IPS DF 6.9 (cell line): ENCODE measurements at places on chromosomes 11 and 22.

DNA sequence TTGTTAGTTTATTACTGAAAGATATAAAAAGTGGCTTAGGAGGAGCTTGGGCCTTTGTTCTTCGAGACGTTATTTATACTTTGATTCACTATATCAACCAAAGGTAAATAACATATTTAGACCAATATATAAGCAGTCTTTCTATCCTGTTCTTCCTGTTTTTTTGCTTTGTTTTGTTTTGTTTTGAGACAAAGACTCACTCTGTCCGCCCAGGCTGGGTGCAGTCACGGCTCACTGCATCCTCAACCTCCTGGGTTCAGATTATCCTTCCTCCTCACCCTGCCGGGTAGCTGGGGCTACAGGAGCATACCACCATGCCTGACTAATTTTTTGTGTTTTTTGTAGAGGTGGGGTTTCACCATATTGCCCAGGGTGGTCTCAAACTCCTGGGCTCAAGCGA, 66.8 kb downstream of the ATM start:
- DNase-seq: no peak
- H3K27me3 ChIP-seq: no peaks in the 10 kb centered on the region
- H3K4me3 ChIP-seq: no peak overlapping the region
- no peak overlapping the region for H3K27ac ChIP-seq
- H3K4me1 ChIP-seq: no peaks in the 10 kb centered on the region

DNA sequence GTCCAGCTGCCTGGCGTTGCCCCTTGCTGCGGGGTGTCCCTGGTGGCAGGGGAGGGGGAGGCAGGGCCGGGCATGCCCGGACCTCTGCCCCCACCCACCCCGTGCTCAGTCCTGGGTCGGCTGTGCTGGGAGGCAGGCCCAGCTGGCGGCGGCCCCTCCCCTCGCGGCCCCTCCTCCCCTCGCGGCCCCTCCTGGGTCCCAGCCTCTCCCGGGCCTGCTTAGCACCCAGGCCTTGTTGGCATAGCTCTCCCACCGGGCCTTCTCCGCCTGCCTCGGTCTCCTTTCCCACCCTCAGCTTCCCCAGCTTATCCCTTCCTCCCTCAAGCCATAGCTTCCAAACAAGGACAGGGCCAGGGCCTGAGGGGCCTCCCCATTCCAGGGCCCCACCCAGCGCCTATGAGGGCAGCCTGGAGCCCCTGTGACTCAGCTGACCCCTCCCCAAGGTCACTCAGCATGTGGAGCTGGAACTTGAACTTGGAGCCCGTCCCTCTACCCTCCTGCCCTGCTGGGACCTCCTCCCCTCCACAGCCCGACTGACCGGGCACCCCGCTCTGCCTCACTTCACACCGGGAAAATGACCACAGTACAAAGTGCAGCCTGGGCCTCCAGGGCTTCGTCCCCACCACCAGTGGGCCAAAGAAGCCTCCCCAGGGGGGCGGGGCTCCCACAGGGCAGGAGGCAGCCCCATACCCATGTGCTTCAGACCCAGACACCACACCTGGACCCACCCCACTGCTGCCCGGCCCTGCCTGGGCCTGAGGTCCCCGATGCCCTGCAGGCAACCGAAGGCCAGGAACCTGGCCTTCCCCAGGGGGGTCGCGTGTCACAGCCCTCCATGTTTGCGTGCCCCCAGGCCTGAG, 1.2 kb downstream of the EPS8L2 start:
- peak overlapping the region; percentile 38 for H3K4me3 ChIP-seq
- no peaks in the 10 kb centered on the region for H3K27me3 ChIP-seq
- no peak overlapping the region for H3K27ac ChIP-seq
- no peaks in the 10 kb centered on the region; the same call in 1 of the 2 replicates for H3K36me3 ChIP-seq

GRCh38 chr11:133064152-133064877, 468.0 kb downstream of the OPCML start:
- H3K4me3 ChIP-seq: peak overlapping the region; percentile 46; the same call in 1 of the 2 replicates
- no peaks in the 10 kb centered on the region for H3K27me3 ChIP-seq
- H3K36me3 ChIP-seq: no peaks in the 10 kb centered on the region
- no peak overlapping the region for H3K27ac ChIP-seq

GRCh38 chr22:32574958-32575910, 100.6 kb downstream of the FBXO7 start:
- no peaks in the 10 kb centered on the region for H3K27me3 ChIP-seq
- H3K36me3 ChIP-seq: no peaks in the 10 kb centered on the region
- no peak overlapping the region for H3K27ac ChIP-seq
- H3K4me1 ChIP-seq: no peaks in the 10 kb centered on the region; the same call in 1 of the 2 replicates
- no peak overlapping the region for H3K4me3 ChIP-seq

- H3K4me3 ChIP-seq: no peak overlapping the region
- DNase-seq: no peak
- no peaks in the 10 kb centered on the region for H3K27me3 ChIP-seq
- H3K36me3 ChIP-seq: peaks cover 8% of the 10 kb centered on the region; the same call in 1 of the 2 replicates
- H3K4me1 ChIP-seq: peaks cover 1% of the 10 kb centered on the region; the same call in 1 of the 2 replicates
These were observed 80.8 kb downstream of the PIWIL4 start for GRCh38 chr11:94647926-94648325.

- DNase-seq: no peak
- H3K4me3 ChIP-seq: no peak overlapping the region
- H3K27ac ChIP-seq: no peak overlapping the region
- H3K4me1 ChIP-seq: no peaks in the 10 kb centered on the region
- H3K36me3 ChIP-seq: no peaks in the 10 kb centered on the region
These were observed 56.6 kb upstream of the DRD2 start for GRCh38 chr11:113531575-113532451.

GRCh38 chr11:64755681-64756361, 4.0 kb downstream of the PYGM start:
- peaks cover 13% of the 10 kb centered on the region for H3K4me1 ChIP-seq
- DNase-seq: no peak
- H3K27me3 ChIP-seq: no peaks in the 10 kb centered on the region
